Activated naive CD8-positive, alpha-beta T cell treated with anti-CD3 and anti-CD28 coated beads, Interleukin-2, amount 50 U/mL, for 24 hours (primary cell): ENCODE measurements at places on chromosomes 3 and 15.
A peak's percentile ranks its signal among the peaks of the same experiment; 100 is the strongest.

GRCh38 chr3:127495821-127496655 lies 94.5 kb downstream of the TPRA1 start:
- DNase-seq: no peak

DNA sequence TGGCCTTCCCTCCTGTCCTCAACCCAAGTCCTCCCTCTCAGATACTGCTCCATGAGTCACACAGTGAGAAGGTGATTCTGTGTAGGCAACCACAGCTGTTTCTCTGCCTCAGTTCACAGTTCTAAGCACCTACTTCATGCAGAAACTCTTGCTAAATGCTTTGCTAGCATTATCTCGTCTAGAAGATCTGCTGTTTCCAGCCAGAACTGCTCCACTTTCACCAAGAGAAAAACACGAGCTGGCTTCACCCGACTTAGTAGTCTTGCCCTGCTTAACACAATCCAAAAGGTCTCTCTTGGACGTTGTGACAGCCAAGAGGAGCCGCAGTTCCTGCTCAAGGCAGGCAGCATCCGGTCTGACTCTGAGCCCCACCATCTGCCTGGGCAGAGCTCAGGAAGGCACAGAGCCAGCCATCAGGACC lies 272.1 kb downstream of the UACA start:
- no peak for DNase-seq

GRCh38 chr15:63238171-63238570 lies 39.2 kb upstream of the APH1B start:
- DNase-seq: no peak

DNA sequence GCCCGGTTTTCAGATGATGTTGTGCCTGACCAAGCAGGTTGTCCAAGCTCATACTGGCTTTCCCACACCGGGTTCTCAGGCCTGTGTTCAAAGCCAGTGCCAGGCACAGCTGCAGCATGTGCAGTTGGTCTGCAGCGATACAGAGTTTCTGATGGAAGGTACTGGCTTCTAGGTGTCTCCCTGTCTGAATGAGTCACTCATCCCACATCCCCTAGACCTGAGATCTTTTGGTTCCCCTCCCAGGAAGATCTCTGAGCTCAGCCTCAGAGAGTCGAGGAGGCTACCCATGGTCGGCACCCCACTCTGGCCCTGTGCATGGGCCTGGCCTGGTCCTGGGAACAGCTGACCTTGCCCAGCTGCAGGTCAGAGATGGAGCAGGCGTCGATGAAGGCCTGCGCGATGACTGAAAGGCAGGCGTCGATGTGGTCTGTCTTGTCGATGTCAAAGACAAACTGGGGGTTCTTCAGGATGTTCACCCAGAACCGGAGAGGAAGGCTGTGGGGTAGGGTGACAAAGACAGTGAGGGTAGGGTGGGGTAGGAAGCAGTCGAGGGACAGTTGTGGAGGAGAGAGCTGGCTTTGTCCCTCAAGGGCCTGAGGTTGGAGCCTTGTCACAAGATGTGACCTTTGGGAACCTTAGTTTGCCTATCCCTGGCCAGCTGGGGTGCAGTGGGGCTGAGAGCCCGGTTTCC lies 15.3 kb downstream of the H1-8 start:
- no peak for DNase-seq

- DNase-seq: no peak
Observed at GRCh38 chr3:45841420-45841756, 531 bp downstream of the LZTFL1 start.

GRCh38 chr3:22856811-22857210 lies 346.3 kb upstream of the UBE2E2 start:
- no peak for DNase-seq

DNA sequence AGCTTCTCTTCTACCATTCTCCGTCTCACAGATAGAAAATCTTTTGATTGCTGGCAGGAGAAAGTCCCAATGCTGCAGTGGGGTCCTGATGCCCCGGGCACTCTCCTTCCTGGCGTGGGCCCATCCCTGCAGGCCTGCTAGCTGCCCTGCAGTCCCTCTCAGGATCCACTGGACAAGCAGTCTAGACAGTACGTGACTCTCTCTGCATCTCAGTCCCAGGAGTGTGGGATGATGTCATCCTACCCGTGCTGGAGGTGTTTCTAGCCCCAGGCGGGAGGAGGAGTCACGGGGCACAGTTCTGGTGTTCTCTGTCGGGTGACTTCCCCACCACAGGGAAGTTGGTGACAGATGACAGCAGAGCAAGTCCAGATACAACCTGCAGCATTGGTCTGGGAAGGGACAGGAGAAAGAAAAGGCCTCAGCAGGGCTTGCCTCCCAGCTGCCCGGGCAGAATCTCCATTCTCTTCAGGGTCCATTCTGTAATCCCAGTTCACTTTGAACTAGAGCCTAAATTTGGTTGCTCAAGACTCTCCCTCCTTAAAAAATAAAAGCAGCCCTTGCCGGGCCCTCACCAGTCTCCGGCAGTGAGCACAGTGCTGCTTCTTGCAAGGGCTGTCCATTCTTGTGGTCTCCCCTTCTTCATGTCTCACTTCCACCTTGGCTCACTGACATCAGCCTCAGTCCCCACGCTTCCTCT lies 30.6 kb downstream of the SLC28A1 start:
- DNase-seq: peak; percentile 70

DNA sequence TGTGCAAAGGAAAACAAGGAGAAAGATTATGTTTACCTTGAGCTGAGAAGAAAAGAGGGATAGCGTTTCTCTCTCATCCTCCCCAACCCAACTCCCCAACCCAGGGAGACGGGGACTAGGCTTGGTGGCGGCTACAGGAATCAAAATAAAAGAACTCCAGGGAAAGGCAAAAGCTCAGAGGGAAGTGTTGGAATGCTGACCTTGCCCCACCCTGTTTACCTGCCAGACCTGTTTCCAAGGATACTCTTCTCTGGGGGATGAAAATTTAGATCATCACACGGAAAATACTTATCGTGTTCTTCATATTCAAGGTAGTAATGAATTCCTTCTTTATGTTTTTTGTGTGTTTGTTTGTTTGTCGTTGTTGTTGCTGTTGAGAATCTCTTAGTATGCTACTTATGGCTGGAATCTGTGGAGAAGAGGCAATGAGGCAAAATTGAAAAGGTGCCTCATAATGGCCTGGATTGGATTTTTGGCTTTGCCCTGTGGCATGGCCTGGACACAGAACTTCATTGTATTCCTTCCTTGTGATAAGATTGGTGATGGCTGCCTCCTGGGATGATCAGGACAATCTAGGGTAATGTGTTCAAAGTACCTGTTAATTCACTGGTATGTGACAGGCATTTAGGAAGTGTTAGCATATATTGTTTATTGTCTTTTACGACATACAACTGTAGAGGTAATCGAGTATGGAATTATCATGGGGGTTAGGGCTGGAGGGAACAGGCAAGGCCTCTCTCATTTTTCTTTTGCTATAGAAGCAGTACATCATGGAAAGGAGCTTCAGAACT lies 11.1 kb upstream of the TPRG1 start:
- DNase-seq: no peak

DNA sequence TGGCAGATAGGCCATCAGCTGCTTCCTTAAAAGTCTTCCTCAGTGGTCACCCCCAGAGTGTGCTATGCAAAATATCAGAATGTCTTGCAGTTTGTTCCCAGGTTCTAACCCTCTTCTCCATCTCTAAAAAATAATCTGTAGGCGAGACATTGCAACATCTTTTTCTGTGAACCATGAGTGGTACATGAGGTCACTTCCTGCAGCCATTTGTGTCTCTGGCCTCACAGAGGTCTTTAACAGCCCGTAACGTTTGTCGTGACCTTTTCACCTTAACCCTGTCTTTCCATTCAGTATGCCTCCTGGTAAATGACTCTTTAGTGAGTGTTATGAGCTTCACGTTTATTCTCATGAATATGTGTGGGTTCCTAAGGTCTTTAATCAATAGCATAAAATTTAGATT lies 145.4 kb downstream of the KLHL25 start:
- peak; percentile 29 for DNase-seq

GRCh38 chr3:188157407-188157806 lies 3.5 kb downstream of the LPP start:
- no peak for DNase-seq
